CD4-positive, alpha-beta T cell (primary cell): ENCODE measurements at places on chromosomes 4 and X. TPM values are rescaled to one million over a fixed set of nuclear protein-coding genes. Genes with fewer than 3 reads are reported as not detected.
A peak's percentile ranks its signal among the peaks of the same experiment; 100 is the strongest.

The EDA gene
- 1.5 TPM for total RNA-seq

The FAM236B gene
- total RNA-seq: not detected

GRCh38 chrX:40040686-40041461 is 56.9 kb downstream of the BCOR start:
- peaks cover 17% of the 10 kb centered on the region for H3K4me1 ChIP-seq
- H3K4me3 ChIP-seq: no peak overlapping the region
- DNase-seq: no peak
- no peaks in the 10 kb centered on the region for H3K27me3 ChIP-seq
- no peak overlapping the region for H3K27ac ChIP-seq
- H3K36me3 ChIP-seq: no peaks in the 10 kb centered on the region

The ARHGAP6 gene
- not detected for total RNA-seq

DNA sequence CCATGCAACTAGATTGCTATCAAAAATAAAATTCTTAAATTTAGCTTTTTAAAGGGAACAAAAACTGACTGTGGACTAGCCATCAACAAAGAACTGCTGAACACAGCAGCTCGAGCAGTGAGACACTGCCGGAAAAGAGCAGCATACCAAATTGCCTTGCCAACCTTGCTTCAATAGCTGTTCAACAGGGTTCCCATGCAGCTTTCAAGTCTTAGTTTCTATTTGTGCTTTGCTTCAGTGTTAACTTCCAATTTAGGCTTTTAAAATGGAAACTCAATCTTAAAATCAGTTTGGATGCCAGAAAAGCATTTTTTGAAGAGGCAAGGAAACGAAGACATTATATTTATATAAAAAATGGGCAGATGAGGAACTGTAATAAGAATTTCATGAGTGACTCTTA is 463.4 kb upstream of the MAGEB18 start:
- H3K36me3 ChIP-seq: no peaks in the 10 kb centered on the region
- H3K27me3 ChIP-seq: no peaks in the 10 kb centered on the region
- no peak overlapping the region for H3K27ac ChIP-seq
- H3K4me1 ChIP-seq: no peaks in the 10 kb centered on the region
- no peak overlapping the region for H3K4me3 ChIP-seq

GRCh38 chrX:124028182-124028581 is 66.7 kb downstream of the STAG2 start:
- no peak overlapping the region for H3K4me3 ChIP-seq
- peaks cover 36% of the 10 kb centered on the region for H3K36me3 ChIP-seq
- H3K27ac ChIP-seq: no peak overlapping the region
- H3K27me3 ChIP-seq: no peaks in the 10 kb centered on the region

- no peaks in the 10 kb centered on the region for H3K4me1 ChIP-seq
- no peaks in the 10 kb centered on the region for H3K27me3 ChIP-seq
- H3K27ac ChIP-seq: no peak overlapping the region
- H3K36me3 ChIP-seq: no peaks in the 10 kb centered on the region
Observed at GRCh38 chrX:136823175-136823574, 42.4 kb upstream of the ARHGEF6 start.

- no peak overlapping the region for H3K27ac ChIP-seq
- no peak for DNase-seq
- no peak overlapping the region for H3K4me3 ChIP-seq
Observed at GRCh38 chr4:151649479-151649878, 111.3 kb downstream of the GATB start.

The GC gene
- not detected for total RNA-seq

The ZNF827 gene
- total RNA-seq: 14.3 TPM

DNA sequence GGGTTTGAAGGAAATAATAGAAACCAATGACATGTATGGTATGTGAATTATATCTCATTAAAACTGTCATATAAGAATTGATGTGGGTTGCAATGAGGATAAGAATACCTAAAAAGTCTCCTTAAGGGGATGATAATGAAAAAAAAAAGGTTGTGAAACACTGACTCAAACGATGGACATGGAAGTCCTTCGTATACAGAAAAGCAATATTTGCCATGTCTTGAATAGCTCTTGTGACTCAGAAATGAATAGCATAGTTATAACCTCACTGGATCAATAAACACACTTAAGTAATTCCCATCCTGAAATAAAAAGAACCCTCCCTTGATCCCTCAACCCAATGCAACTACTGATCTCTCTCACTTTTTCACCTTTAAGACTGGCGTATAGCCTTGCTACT is 89.7 kb downstream of the OPHN1 start:
- no peak overlapping the region for H3K27ac ChIP-seq
- H3K4me1 ChIP-seq: no peaks in the 10 kb centered on the region

The RELL1 gene
- 50.3 TPM for total RNA-seq

The PRR32 gene
- not detected for total RNA-seq

GRCh38 chrX:153773218-153773611 is 7.6 kb upstream of the SRPK3 start:
- no peaks in the 10 kb centered on the region for H3K4me1 ChIP-seq
- no peaks in the 10 kb centered on the region for H3K27me3 ChIP-seq
- no peaks in the 10 kb centered on the region for H3K36me3 ChIP-seq
- H3K27ac ChIP-seq: no peak overlapping the region
- no peak for DNase-seq

GRCh38 chr4:5757536-5757935 is 46.5 kb downstream of the EVC start:
- no peak for DNase-seq
- no peaks in the 10 kb centered on the region for H3K27me3 ChIP-seq
- no peaks in the 10 kb centered on the region for H3K4me1 ChIP-seq

The KDR gene
- not detected for total RNA-seq

The TRIM61 gene
- total RNA-seq: 0.22 TPM

GRCh38 chrX:44244008-44244407 is 99.5 kb downstream of the EFHC2 start:
- H3K27ac ChIP-seq: no peak overlapping the region
- peak; percentile 45 for DNase-seq
- no peak overlapping the region for H3K4me3 ChIP-seq
- H3K27me3 ChIP-seq: no peaks in the 10 kb centered on the region
- H3K36me3 ChIP-seq: no peaks in the 10 kb centered on the region
- peaks cover 7% of the 10 kb centered on the region for H3K4me1 ChIP-seq

GRCh38 chr4:38178392-38178995 is 218.3 kb downstream of the PTTG2 start:
- H3K4me1 ChIP-seq: peaks cover 38% of the 10 kb centered on the region
- no peak overlapping the region for H3K4me3 ChIP-seq
- no peak for DNase-seq
- H3K36me3 ChIP-seq: no peaks in the 10 kb centered on the region
- no peaks in the 10 kb centered on the region for H3K27me3 ChIP-seq
- H3K27ac ChIP-seq: no peak overlapping the region

GRCh38 chrX:103464774-103465117 is 54.5 kb downstream of the RAB40A start:
- peak; percentile 59 for DNase-seq
- H3K36me3 ChIP-seq: no peaks in the 10 kb centered on the region
- H3K27ac ChIP-seq: peak overlapping the region; percentile 9
- no peaks in the 10 kb centered on the region for H3K27me3 ChIP-seq

The CHRDL1 gene
- not detected for total RNA-seq

- no peak for DNase-seq
- H3K27me3 ChIP-seq: no peaks in the 10 kb centered on the region
- H3K4me3 ChIP-seq: no peak overlapping the region
- no peak overlapping the region for H3K27ac ChIP-seq
Observed at GRCh38 chr4:144575181-144575580, 70.8 kb upstream of the HHIP start.

DNA sequence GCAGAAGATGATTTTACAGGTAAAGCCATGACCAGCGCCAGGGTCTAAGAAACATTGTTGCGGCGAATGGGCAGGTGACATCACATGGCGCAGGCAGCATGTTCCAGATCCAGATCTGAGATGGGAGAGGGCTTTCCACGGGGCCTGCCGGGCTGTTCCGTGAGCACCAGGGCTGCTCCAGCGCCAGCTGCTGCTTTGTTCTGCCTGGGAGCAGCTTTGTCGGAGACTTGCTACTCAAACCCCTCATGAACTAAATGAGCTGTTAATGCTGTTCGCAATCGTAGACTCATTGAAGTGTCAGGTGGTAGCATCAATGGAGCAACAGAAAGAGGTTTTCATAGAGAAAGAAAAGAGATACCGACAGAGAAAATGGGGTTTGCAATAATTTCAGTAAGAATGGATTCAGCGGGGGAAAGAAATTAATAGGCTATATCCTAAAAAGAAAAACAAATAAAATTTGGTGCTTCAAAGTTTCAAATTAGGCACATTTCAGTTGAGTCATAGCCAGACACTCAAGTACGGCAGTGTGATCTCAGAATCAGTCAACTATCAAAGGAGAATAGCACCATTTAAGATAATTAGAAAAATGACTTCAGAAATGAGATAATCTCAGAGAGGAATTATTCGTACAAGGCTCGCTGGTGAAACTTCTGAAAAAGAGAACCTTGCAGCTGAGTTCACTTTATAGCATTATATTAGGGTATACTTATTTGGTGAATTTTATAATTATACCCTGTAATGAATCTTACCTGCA is 23.9 kb downstream of the SORBS2 start:
- no peaks in the 10 kb centered on the region for H3K4me1 ChIP-seq
- no peak for DNase-seq
- no peaks in the 10 kb centered on the region for H3K36me3 ChIP-seq
- no peak overlapping the region for H3K27ac ChIP-seq
- no peak overlapping the region for H3K4me3 ChIP-seq
- no peaks in the 10 kb centered on the region for H3K27me3 ChIP-seq

The MAGEC1 gene
- total RNA-seq: not detected

GRCh38 chr4:142408003-142408441 is 438.1 kb downstream of the INPP4B start:
- H3K27ac ChIP-seq: no peak overlapping the region
- DNase-seq: no peak
- H3K4me1 ChIP-seq: peaks cover 34% of the 10 kb centered on the region
- H3K4me3 ChIP-seq: no peak overlapping the region
- no peaks in the 10 kb centered on the region for H3K27me3 ChIP-seq

The IL2RG gene
- 213 TPM for total RNA-seq
